Panc1 (cell line): ENCODE measurements at places on chromosomes 1 and 21. TPM values are rescaled to one million over a fixed set of nuclear protein-coding genes. Genes with fewer than 3 reads are reported as not detected.

- DNase-seq, result no peak
These were observed 3.7 kb downstream of the PADI6 start for GRCh38 chr1:17375651-17376050.

- DNase-seq, result no peak
These were observed 9.2 kb downstream of the TTF2 start for GRCh38 chr1:117069220-117069844.

- no peak for DNase-seq
These were observed 28.6 kb upstream of the PIGC start for GRCh38 chr1:172472495-172472894.

- no peak for DNase-seq
These were observed 10.6 kb downstream of the PLXNA2 start for GRCh38 chr1:208233546-208233945.

Gene GCSAML
- not detected for total RNA-seq

- DNase-seq, result no peak
These were observed 19.4 kb upstream of the ZNF281 start for GRCh38 chr1:200429221-200429751.

Gene DHX9
- 180 TPM for total RNA-seq

DNA sequence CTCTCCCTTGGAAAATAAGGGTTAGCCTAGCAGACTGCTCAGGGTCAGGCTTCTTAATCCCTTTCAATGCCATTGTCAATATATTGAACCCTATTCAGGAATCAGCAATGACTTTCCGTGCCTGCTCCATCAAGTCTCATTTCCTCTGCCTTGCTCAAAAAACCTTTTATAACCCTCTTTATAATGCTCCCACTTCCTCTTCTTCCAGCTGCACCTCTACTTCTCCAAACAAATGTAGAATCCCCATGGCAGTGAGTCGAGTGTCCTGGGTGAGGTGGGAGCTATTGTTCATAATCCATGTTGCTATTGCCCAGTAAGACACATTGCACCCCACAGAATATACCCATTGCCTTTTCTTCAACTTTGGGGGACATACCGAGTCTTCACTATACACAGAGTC, 58.6 kb downstream of the OLIG1 start:
- no peak for DNase-seq

- no peak for DNase-seq
These were observed 12.2 kb upstream of the CLSTN1 start for GRCh38 chr1:9835758-9836631.

DNA sequence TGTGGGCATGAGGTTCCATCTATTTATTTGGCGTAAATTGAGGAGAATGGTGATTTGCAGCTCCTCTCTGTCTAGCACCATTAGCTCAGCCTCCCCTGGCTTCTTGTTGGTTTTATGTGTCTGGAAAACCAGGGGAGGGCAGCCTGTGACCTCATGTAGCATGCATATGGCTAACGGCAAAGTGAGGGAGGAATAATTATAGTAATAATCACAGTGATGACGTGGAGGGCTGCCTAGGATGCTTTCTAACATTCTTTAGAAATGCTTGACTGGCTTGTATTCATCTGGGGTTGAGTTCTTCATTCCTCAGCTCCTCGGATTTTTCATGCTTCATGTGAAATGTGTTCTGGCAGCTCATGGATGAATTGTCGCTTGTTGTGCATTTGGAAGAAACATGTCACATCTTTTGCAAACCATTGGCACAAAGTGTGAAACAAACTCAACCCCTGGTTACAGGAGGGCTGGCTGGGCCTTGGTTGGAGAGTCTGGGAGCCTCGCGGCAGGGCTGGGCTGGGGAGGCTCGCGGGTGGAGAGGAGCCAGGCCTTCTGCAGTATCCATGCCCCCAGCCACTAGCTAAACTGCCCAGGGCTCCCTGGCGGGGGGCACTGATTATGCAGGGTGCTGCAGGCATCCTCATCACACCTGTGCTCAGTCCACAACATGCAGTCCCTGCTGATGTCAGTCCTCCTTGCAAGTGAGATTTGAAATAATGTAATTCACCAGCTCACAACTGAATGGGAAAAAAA, 149.6 kb downstream of the DISC1 start:
- no peak for DNase-seq

DNA sequence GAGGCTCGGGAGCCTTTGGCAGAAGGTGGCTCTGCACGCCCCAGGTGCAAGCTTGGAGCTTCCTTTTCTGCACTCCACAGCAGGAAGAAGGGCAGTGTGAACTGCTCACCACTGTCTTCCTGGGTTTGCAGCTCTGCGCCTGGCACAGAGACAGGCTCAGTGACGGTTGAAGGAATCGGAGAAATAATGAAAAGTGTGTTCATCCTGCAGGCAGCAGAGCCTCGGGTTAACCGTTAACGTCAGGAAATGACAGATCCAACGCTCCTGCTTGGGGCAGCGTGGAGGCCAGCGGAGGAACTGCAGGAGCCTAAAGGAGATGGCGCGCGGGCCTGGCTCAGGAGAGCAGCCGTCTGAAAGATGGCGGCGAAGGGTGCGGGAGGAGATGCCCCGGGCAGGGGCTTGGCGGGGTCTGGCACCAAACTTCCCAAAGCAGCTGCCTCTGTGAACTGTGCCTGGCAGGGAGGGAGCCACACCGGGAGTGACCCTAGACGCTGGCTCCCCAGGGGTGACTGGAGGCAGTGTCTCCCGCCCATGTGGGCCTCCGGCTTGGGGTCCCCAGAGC, 10.9 kb upstream of the SAMD11 start:
- no peak for DNase-seq

DNA sequence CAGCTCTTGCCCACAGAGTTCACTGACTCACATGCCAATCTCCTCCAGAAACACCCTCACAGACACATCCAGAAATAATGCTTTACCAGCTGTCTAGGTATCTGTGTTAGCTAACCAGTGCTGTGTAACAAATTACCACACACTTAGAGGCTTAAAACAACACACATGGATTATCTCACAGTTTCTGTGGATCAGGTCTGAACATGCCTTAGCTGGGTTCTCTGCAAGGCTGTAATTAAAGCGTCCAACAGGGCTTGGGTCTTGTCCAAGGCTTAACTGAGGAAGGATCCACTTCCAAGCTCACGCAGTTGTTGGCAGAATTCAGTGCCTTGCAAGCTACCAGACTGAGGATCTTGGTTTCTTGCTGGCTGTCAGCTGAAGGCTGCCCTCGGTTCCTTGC, 92.5 kb upstream of the RGS4 start:
- DNase-seq, result no peak

- DNase-seq, result no peak
These were observed 66.5 kb downstream of the ADGRL2 start for GRCh38 chr1:81867235-81867634.

DNA sequence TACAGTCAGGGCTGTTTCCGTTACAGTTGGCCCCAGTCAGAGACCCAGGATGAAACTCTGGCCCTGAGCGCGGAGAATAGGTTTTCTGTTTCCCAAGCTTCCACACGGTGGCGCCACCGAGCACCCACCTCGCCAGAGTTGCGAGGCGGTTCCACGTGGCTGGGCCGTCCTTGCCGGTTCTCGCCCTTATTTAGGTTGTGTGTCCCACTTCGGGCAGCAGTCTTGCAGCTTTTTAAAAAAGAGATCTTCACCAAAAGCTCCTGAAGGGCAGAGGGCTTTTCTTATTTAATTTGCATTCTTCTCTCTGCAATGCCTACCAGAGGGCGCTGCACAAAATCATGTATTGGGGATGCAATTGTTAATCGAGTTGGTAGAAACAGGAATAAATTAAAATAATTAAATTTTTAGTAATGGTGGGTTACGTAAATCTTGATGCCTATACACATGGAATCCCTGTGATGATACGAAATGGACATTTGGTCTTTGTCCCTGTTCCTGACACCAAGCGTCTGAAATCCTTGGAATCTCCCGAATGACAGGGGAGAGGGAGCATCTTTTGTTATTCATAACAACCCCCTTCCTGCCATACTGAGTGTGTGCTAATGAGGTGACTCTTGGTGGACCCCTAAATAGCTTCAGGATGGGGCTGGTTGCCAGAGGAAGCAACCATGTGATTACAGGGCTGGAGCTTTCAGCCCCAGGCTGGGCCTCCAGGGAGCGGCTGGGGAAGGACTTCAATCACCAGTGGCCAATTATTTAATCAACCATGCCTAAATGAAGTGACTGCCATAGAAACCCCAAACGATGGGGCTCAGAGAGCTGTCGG, 5.6 kb upstream of the S100A7 start:
- DNase-seq, result no peak

DNA sequence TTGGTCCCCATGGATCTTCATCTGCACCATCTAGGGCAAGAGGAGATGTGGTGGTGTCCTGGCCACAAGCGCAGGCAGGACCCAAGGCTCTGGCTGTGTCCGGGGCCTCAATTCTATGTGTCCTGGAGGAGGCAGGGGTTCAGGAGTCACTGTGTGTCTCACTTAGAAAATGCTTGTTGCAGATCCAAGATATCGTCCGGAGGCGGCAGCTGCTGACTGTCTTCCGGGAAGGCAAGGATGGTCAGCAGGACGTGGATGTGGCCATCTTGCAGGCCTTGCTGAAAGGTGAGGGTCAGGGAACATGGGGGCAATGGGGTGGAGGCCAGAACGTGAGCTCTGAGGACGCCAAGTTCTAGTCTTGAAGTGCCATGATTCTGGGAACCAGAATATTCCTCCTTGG, 29.1 kb downstream of the TRPM2 start:
- DNase-seq, result no peak

Gene BRINP2
- total RNA-seq, result not detected

DNA sequence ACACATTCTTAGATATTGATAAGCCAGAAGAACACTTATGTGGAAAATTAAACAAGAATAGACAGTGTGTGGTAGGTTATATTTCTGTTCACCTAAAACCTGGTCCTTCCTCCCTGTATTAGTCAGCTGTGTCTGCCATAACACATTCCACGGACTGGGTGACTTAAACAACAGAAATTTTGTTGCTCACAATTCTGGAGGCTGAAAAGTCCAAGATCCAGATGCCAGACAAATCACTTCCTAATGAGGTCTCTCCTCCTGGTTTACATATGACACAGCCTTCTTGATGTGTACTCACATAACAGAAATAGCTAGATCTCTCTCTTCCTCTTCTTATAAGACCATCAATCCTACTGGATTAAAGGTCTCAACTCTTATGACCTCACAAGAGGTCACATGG, 25.7 kb downstream of the JMJD4 start:
- DNase-seq, result no peak

- DNase-seq, result no peak
These were observed 15.3 kb upstream of the GBP5 start for GRCh38 chr1:89288051-89288340.

Gene TEKT2
- 0.23 TPM for total RNA-seq

DNA sequence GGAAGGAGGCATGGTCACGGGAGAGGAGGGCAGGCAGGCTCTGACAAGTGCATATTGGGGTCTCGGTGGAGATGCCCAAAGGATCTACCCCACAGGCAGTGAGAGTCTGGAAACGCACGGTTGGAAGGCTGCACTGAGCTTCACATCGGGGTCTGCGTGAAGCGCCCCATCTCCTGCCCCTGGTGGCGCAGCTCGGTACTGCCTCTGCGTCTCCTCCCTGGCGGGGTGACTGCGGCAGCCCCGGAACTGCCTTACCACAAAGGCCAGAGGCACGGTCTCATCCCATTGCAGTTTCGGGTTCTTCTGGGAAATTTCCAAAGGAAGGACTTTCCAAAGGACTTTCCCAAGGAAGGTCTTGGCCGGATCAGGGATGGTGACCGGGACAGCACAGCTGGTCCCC, 69.2 kb upstream of the AJAP1 start:
- no peak for DNase-seq

GRCh38 chr1:175911138-175911537, 167.7 kb upstream of the TNR start:
- DNase-seq, result no peak

Gene SLC9C2
- total RNA-seq, result not detected

- DNase-seq, result no peak
These were observed 30.4 kb upstream of the CYP4A22 start for GRCh38 chr1:47106792-47107191.

DNA sequence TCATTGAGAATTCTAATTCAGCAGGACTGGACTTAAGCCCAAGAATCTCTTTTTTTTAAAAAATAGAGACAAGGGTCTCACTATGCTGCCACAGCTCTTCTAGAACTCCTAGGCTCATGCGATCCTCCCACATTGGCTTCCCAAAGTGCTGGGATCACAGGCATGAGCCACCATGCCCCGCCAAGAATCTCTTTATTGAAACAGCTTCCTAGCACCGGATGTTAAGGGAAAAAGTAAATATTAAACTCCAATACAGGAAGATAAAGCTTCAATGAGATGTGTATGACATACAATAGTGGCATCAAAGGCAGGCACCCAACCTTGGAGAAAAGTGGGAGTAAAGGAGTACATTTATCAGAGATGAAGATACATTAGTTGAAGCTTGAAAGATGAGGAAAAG, 25.5 kb downstream of the PUM1 start:
- no peak for DNase-seq

GRCh38 chr1:85484716-85485115, 19.8 kb upstream of the DDAH1 start:
- DNase-seq, result no peak

Gene SPRR2F
- not detected for total RNA-seq
